Iris pigment epithelial cell (primary cell): ENCODE measurements at places on chromosomes 6 and 20.
A peak's percentile ranks its signal among the peaks of the same experiment; 100 is the strongest.

GRCh38 chr20:11912013-11912658 lies 5.6 kb upstream of the BTBD3 start:
- DNase-seq, result peak; percentile 55

DNA sequence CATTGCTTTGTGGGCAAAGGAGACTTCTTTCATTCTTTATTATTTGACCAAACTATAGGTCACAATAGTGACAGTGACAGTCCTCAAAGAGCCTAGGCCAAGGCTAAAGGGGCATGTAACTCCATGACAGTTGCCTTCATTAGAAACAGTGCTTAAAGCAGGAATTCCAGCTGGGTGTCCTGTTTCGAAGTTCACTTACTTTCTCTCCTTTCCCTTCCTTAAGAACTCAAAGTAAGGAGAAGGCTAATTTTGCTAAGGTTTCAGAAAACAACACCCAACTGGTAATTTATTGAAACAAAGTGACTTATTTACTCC lies 48.1 kb upstream of the HEY2 start:
- no peak for DNase-seq

GRCh38 chr20:23167431-23167830 lies 81.3 kb upstream of the CD93 start:
- no peak for DNase-seq

- peak; percentile 33 for DNase-seq
These were observed 636 bp downstream of the SUPT3H start for GRCh38 chr6:45377043-45377553.

- no peak for DNase-seq
These were observed 255.8 kb downstream of the QKI start for GRCh38 chr6:163670336-163670735.

DNA sequence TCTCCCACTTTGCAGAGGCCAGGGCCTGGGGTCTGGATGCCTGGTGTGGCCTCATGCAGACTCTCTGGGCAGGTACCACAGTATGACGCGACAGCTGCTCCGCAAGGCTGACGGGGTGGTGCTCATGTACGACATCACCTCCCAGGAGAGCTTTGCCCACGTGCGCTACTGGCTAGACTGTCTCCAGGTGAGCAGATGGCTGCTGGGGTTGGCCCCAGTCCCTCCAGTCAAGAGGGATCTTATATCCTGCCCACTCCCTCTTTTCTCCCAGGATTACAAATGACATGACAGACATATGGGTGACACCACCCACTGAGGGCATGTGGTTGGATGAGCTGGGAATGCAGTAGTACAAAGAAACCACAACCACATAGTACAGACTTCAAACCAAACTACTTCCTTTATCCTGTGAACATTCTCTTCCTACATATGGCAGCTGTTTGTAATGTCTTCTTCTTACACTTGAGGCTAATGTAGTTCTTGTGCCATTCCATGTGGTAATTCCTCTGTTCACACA lies 29.9 kb downstream of the RAB44 start:
- DNase-seq, result peak; percentile 43

DNA sequence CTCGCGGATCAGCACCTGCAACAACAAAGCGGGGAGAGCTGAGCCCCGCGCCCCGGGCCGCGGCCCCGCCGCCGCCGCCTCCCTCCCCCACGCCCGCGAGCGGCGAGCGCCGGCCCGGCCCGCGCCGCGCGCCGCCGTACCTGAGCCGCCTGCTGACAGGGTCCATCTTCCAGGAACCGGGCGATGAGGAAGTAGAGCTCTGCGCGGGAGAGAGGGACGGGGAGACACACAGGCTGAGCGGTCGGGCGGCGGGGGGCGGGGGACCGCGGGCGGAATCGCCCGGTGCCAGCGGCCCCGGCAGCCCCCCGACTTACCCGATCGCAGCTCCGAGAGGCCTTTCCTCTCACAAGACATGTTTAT lies 359 bp downstream of the PHIP start:
- DNase-seq, result no peak
